Mucosa of gallbladder (tissue), 1 donor: ENCODE measurements at places on chromosomes 5 and 9.

GRCh38 chr5:85320495-85320894 is 935.8 kb upstream of the EDIL3 start:
- no peak for DNase-seq

DNA sequence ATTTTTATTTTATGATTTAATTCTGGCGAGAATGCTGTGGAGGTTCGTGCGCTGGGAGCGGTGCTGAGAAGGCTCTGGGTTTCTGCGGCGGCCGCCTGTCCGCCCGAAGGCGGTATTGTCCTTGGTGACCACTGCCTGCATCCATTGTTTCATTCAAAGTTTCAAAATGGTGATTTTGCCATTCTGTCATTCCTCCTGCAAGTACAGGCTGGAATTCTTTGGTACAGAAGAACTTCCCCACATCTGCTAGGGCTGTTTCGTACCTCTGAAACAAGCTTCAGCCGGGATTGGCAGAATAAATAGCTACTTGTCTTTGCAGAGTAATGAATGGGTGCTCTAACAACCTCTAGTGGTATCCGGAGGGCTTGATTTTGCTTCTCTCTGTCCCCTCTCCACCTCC is 112.6 kb upstream of the CACNA1B start:
- DNase-seq = no peak

GRCh38 chr9:5449521-5450358 is 602 bp upstream of the CD274 start:
- DNase-seq = no peak

DNA sequence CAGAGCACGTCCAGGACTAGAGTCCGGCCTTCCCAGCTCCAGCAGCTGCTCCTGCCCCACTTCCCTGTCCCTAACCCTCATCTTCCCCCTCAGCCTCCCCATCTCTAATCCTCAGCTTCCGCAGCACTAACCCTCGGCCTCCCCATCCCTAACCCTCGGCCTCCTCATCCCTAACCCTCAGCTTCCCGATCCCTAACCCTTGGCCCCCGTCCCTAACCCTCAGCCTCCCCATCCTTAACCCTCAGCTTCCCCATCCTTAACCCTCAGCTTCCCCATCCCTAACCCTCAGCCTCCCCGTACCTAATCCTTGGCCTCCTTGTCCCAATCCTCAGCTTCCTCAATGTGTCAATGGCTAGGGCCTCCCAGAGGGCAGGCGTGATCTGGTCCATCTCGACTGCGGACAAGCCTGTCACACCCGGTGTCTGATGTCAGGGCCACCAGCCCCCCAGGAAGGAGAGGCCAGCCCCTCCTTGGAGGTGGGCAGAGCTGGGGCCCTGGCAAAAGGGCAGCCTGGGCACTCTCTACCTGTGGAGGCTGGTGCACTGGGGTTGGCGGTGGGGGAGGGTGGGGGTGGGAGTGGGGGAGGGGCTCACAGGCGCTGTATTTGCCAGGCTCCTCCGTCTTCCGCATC is 1.4 kb downstream of the OBP2B start:
- no peak for DNase-seq

DNA sequence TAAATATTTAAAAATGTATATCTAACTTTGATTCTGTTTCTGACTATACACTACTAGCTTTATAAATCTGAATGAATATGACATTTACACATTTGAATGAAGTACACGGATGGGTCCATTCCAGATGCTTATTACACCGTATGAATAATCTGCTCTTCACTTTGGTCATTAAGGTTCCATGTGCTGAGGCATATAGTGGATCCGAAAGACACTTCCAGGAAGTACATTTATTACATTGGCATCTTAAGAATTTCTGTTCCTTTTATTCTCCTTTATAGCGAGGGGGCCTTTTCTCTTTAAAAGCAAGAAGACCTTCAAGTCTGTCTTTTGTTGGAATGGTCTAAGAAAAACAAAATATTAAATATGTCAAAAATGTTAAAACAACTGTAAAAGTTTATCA is 147.6 kb downstream of the AUH start:
- no peak for DNase-seq

DNA sequence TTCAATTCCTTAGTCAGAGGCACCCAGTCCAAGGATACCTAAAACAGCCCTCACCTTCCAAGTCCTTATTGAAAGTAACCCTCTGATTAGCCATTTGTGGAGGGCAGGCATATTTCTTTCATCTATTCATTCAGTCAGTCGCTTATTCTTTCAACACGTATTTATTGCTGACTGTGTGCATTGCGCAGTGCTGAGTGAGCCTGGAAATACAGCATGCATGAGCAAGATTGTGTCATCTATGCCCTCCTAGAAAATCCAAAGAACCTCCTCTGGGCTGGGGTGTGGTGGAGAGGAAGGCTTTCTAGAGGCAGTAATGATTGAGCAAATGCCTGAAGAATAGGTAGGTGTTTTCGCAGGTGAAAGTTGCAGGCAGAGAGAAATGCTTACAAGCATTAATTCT is 8.5 kb upstream of the FEM1C start:
- DNase-seq = no peak

DNA sequence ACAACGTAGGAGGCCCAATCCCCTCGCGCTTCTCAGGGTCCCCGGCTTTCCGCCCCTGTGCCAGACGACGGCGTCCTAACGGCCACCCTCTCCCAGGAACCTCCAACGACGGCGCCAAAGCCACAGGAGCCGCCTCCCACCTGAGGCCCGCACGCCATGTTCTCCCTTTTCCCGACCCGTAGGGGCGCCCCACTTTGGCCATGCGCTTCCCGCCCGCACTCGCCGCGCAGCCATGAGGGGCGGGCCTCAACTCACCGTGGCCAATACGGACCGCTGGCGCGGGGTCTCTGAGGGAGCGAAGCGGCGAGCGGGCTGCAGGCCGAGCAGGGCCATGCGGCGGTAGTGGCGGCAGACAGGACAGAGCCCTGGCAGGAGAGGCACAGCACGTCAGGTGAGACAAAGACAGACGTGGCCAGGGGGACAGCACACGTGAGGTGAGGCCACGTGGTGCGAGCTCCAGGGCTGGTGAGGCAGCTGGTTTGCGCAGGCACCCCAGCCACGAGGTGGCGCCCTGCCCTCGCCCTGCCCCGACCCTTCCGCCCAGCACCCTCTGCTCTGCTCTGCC is 1005.5 kb upstream of the PTPRD start:
- DNase-seq = no peak

GRCh38 chr9:121721058-121721350 is 69.6 kb downstream of the DAB2IP start:
- no peak for DNase-seq

DNA sequence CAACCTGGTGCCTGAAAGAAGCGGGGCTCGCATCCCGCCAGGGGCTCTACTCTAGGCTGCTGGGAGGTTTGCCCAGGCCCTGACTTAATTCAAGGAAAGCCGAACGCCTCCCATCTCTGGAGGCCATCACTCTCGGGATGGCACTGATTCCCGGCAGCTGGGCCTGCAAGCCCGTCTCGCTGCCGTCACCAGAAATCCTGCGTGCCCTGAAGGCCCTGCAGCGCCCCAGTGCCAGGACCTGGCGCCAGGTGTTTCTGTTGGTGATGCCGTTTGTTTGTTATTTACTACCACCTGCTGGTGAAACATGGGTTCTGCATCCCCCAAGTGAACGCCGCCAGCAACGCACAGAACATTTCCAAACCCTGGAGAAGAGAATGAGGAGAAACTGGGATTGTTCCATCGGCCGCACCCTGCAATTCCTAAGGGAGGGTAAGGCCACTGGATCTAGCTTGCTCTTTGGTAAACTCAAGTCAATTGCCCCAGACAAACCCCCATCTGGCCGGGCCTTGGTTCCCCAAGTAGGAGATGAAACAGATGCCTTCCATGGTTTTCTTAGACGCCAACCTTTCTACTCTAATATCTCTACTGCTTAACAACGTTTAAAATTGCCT is 77.9 kb downstream of the AK8 start:
- peak; percentile 74 for DNase-seq

DNA sequence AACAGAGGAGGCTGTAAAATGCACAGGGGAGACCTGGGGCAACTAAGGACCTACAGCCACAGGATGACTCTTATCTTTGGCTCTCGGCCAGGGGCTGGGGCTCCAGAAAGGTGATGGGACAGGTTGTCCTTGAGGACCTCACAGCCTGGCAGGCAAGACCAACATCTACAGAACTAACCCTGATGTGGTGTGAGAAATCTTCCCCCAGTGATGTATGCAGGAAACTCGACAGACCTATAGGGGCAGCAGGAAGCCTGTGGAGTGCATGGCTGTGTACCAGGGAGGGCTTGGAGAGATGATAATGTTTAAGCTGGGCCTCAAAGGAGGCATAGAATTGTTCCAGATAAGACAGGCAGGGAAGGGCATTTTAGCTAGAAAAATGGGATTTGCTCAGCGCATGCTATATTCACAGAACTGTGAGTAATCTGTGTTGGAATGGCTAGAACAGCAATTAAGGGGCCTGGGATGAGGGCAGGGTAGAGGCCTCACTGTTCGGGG is 68.5 kb upstream of the SLC25A51 start:
- no peak for DNase-seq

DNA sequence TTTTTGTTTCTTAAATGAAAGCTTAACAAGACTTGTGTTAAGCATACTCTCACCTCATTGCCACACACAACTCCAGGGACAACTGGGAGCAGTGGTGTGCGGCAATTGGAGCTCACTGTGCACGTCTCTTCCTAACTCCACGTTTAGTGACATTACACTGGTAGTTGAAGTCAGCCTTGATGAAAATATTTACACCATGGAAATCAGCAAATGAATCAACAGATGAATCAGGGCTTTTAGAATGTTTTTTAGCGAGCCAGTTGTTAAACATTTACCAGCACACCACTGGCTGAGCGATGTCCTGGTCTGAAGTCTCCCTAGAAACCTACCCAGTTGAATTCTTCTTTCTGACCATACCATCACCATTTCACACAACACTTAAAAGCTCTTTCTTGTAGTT is 67.3 kb downstream of the KLHL3 start:
- no peak for DNase-seq

DNA sequence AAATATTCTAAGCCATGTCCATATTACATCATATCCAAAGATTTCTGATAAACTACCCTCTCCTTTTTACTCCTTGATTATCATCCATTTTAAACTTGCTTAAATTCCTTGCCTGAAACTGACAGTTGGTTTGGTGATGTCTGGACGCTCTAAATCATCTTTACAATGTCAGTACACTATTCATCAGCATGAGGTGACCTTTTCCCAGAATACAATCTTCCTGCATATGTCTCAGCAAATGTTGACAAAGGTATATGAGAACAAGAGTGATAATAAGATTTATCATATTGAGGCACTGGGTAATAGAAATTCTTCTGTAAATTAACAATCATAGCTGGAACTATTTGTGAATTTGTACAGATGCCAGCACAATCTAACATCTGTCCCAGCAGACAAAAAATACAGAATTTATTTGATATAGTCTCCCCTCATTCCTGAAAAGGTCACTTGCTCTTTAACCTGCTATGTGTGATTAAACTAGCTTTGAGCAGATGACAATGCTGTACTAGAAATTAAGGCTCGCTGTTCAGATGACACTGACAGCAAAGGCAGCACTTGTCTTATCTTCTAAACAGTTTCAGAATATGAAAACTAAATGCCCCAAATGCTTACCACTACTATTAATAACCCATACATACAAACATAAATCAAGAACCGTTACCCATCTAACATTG is 32.2 kb downstream of the COX7C start:
- DNase-seq = no peak

DNA sequence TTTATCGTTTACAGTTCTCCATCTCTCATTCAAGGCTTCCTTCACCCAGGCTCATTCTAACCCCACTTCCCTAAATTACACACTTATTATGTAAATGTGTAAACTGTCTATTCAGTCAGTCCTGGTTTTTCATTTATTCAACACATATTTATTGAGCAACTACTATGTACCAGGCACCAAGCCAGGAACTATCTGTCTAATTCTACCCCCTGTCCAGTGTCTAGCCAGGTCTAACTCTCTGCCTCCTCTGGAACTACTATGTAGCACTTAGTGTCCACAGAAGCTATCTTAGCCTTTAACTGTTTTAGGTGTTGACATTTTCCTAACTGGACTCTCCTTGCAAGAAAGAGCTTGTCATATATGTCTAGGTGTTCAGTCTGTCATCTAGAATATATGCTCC is 56.5 kb downstream of the PDE4D start:
- DNase-seq = no peak

- DNase-seq = no peak
Measured at GRCh38 chr9:93899609-93900435, 55.3 kb downstream of the BARX1 start.

DNA sequence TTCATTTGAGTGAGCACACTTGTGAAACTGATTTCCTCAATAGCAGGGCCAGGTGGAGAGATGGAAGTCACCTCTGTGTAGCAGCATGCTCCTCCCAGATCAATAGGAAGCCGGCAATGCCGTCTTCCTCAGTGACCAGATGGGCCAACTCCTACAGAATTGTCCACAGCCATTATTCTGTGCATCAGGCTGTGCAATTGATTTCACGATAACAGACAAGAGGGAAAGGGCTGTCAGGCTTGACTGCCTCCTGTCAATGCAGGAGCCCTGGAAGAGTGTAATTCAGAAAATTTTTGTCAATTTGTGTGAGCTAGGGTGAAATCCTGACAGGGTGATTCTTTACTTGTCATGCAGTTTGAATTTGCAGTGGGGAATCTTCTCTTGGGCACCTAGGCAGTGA is 838.4 kb upstream of the NUDT12 start:
- DNase-seq = no peak

- DNase-seq = no peak
Measured at GRCh38 chr5:113612060-113612496, 98.6 kb downstream of the YTHDC2 start.

DNA sequence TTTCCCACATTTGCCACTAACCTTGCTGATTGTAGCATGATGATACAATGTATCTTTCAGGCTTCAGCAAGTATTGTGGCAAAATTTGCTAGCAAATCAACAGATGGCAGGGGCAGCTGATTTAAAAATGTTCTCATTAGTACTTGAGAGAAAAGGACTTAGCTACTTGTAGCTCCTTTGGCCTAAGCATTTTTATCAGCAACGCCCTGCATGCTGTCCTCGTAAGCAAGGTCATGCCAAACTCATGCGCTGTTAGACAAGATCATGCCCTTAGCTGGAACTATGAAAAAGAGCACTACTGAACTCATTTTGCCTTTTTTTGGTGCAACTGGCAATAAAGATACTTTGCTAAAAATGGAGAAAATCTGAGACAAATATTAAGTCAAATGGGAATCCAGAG is 197.1 kb downstream of the ICE1 start:
- no peak for DNase-seq

DNA sequence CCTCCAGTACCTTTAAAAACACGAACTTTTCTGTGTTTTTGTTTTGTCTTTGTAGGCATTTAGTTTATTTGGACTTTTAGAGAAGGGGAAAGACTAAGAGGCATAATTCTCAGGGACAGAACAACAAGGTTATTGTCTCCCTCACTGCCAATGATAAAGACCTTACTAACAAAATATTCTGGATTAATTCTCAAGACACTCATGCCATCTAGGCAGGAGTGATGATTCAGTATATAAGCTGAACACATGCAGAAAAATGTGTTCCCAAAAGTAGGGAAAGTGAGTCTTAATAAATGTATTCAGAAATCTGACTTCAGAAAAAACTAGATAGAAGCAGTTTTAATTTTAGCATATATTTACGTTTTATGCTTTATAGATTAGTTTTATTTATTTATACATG is 17.4 kb upstream of the ASPN start:
- DNase-seq = no peak

GRCh38 chr5:103075442-103075841 is 44.5 kb downstream of the GIN1 start:
- DNase-seq = no peak
